ENCODE measurements at places on chromosomes 11 and 22.

GRCh38 chr11:15434529-15434928 is 319.8 kb downstream of the INSC start:
- DNase-seq: no peak

GRCh38 chr11:118146554-118146953 is 6.1 kb downstream of the SCN4B start:
- no peak for DNase-seq

DNA sequence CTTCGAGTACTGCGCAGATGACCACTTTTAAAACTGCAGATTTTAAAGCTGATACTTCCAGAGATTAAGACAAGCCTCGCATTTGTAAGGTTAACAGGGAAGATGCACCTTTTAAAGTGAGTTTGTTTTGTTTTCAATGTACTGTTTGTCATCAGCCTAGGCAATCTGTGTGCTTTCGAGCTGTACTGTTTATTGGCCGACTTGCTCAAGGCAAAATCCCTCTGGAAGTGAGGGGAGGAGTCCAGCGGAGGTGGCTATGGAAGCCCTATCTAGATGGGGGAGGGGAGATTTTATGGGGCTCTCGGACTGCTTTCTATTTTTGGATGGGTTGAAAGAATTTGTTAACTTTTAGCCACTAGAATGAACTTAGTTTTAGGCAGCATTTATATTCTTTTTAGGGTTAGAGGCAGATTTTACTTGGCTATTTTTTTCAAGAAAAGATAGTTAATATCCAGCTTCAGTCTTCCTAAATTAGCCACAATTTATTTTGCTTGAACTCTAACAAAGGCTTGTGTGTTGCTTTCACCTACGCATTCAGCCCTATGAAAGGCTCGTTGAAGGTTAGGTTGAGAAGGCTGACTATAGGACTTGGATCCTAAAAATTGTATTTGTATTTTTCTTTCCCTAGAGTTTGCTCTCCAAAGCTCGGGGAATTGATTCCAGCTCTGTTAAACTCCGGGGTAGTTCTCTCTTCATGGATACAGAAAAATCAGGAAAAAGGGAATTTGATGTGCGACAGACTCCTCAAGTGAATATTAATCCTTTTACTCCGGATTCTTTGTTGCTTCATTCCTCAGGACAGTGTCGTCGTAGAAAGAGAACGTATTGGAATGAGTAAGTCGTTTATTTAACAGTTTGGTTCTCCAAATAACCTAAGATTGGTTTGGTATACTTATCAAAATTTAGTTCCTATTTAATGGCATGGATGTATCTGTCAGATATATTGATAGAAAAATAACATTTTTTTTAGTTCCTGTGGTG is 2.1 kb downstream of the WEE1 start:
- DNase-seq: peak; percentile 62

DNA sequence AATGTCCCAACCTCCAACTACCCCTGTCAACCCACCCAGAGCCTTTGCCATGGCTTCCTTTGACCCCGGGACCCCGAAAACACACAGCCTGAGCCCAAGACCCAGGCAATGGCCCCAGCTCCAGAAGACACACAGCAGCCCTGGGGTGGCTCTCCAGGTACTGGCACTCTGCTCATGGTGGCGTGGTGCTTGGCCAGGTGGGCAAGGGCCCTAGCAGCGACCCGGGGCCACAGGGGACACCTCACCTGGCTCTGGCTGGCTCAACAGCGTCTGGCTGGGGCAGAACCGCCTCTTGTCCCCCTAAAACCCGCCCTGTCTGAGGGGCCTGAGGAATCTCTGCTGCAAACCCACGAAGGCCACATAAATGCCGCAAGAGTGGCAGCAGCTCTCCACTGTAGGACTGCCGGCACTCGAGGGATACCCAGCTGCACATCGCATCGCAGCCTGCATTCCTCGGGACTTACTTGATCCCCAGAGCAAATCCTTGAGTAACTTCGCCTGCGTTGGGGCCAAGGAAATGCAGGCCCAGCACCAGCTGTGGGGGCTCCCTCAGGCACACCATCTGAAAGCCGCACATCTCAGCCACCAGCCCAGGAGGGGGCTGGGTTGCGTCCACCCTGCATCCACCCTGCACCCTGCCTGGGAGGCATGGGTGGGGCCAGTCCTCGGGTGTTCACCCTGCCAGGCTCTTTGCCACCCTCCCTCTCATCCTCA is 23.1 kb upstream of the GNB1L start:
- no peak for DNase-seq

DNA sequence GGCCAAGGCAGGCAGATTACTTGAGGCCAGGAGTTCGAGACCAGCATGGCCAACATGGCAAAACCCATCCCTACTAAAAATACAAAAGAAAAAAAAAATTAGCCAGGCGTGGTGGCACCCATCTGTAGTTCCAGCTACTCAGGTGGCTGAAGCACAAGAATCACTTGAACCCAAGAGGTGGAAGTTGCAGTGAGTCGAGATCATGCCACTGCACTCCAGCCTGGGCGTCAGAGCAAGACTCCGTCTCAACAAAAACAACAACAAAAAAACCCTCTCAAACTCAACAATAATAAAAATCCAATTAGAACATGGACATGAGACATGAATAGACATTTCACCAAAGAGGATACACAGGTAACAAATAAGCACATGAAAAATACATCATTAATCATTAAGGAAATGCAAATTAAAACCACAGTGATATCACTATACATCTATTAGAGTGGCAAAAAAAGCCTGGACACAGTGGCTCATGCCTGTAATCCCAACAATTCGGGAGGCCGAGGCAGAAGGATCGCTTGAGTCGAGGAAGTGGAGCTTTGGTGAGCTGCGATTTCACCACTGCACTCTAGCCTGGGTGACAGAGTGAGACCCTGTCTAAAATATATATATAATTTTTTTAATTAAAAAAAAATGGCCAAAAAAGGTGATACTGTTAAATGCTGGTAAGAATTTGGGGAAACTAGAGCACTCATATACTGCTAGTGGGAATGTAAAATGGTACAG is 12.7 kb upstream of the SEPTIN5 start:
- no peak for DNase-seq

DNA sequence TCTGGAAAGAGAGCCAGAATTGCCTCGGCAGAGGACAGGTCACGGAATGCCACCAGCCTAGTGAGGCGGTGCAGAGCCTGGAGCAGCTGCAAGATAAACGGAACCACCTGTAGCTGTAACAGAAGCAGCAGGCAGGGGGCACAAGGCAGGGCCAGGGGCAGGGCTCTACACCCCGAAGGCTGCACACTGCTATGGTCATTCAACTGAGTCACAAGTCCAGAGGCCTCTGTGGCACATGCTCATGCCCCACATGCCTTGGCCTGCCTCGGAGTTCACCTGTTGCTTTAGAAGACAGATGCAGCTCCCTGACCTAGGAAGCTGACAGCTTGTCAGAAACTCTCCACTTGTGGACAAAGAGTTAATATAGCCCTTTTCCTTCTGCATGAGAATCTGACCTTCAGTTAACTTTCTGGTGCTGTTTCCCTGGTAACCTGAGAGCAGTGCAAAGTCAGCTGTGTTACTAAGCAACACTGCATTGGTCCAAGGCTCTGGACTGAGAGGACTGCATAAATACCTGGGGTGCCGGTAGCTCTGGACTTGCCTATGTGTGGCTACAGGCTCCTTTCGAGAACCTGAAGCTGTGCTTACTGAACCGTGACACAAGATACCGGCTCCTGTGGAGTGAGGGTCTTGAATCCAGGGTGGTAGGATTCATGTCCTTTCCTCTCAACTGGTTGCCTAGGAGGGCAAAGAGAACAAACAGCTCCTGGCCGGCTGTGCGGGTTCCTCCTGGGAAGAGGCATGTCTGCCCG is 10.5 kb downstream of the COMMD9 start:
- DNase-seq: no peak

GRCh38 chr11:130773244-130773820 is 142.9 kb downstream of the SNX19 start:
- no peak for DNase-seq

DNA sequence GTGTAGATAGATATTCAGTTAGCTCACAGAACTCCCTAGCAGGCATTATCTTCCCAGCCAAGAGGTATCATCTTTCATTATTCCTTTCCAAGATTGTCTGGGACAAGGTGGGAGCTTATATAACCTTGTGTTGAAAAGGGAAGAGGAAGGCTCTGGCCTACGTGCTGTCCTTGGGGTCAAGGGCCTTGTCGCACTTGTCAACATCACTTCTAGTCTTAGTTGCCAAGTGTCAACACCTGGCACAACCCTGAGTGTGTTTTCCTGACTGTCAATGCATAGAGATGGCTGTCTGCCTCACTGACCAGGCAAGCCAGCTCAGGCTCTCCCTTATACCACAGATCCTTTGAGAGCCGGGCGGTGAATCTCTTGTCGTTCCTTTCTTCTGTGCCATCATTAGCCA is 331.9 kb downstream of the CNTN5 start:
- no peak for DNase-seq

Data from tibial nerve (tissue), 4 donors.